ENCODE measurements at places on chromosomes 16 and 17.

DNA sequence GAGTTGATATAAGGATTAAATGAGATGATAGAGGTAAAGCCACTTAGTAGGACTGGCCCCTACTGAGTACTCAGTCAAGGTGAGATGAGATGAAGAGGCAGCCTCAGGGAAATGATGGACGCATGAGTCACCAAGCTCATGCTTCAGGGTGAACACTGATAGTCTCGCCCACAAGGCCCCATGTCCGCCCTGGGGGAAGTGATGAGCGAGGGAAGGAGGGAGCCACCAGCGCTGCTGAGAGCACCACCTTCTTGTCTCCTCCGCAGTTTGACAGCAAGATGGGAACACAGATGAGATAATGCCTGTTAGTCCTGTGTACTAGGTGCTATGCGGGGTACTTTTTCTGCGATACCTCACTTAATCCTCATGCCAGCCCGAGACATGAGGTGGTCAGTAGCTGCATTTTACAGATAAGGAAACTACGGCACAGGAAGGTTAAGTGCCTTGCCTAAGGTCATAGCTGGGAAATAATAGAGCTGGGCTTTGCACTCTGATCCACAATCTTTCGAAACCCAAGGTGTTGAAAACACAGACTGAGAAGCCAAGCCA lies 383.0 kb downstream of the CPPED1 start:
- no peak for DNase-seq
- H3K27me3 ChIP-seq = no peaks in the 10 kb centered on the region
- H3K4me3 ChIP-seq = no peak overlapping the region
- H3K36me3 ChIP-seq = no peaks in the 10 kb centered on the region
- no peak overlapping the region for H3K27ac ChIP-seq

DNA sequence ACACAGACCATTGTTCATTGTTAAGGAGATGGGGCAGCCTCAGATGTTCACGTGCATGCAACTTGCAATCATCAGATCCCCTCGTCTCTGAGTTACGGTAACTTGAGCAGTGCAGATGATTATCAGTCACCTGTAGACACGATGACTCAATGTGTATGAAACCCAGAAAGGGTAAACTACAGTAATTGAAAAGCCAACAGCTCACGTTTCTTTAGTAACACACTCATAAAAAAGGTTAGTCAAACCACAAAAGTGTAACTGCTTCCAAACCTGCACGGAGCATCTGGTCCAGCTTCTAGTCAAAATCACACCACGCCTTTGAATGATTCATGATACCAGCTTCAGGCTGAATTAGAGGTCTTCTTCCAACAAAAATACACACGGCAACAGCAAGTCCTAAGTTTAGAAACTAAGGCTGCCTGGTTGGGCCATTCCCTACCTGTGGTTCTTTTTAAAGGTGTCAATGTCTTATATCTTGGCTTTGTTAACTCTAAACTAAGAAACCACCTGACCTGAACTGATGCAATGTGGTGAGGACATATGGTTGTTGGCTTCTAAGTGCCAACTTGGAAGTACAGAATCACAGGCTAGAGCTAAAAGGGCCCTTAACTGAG lies 32.3 kb downstream of the GRB7 start:
- DNase-seq = peak; percentile 72
- H3K4me1 ChIP-seq = peaks cover 100% of the 10 kb centered on the region
- peaks cover 15% of the 10 kb centered on the region for H3K36me3 ChIP-seq

GRCh38 chr16:77435272-77435820 lies 512 bp upstream of the ADAMTS18 start:
- H3K27ac ChIP-seq = no peak overlapping the region
- H3K36me3 ChIP-seq = no peaks in the 10 kb centered on the region
- no peak overlapping the region for H3K4me3 ChIP-seq

GRCh38 chr16:5257462-5257861 lies 159.9 kb upstream of the EEF2KMT start:
- DNase-seq = no peak
- no peaks in the 10 kb centered on the region for H3K27me3 ChIP-seq
- no peak overlapping the region for H3K4me3 ChIP-seq
- no peaks in the 10 kb centered on the region for H3K36me3 ChIP-seq
- H3K4me1 ChIP-seq = no peaks in the 10 kb centered on the region
- no peak overlapping the region for H3K27ac ChIP-seq

GRCh38 chr17:80839511-80839941 lies 152.1 kb upstream of the CHMP6 start:
- H3K27ac ChIP-seq = no peak overlapping the region
- DNase-seq = no peak
- no peak overlapping the region for H3K4me3 ChIP-seq
- no peaks in the 10 kb centered on the region for H3K36me3 ChIP-seq
- H3K4me1 ChIP-seq = no peaks in the 10 kb centered on the region

- H3K27me3 ChIP-seq = no peaks in the 10 kb centered on the region
- no peak for DNase-seq
- no peak overlapping the region for H3K27ac ChIP-seq
- no peak overlapping the region for H3K4me3 ChIP-seq
Measured at GRCh38 chr17:21162394-21162775, 35.6 kb downstream of the DHRS7B start.

- no peak overlapping the region for H3K27ac ChIP-seq
- no peaks in the 10 kb centered on the region for H3K27me3 ChIP-seq
- peaks cover 76% of the 10 kb centered on the region for H3K36me3 ChIP-seq
- no peak for DNase-seq
- H3K4me3 ChIP-seq = no peak overlapping the region
- peaks cover 4% of the 10 kb centered on the region for H3K4me1 ChIP-seq
Measured at GRCh38 chr16:74304164-74304834, 7.7 kb downstream of the PSMD7 start.

DNA sequence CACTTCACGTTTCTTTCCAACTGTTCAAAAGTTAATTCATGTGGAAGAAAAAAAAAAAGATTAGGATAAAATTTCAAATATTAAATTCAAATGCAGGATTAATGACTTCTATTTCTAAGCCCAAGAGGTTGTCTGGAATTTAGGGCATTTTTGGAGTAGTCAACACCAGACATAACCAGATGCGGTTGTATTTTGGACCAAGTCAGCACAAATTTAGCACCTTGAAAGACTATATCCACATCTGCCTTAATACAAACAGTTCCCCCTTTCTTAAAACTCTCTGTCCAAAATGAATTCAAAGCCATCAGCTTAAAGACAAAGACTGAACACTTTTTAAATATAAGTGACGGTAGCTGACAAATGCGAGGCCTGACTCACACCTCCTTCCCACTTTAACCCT lies 282.9 kb downstream of the C16orf95 start:
- H3K4me1 ChIP-seq = no peaks in the 10 kb centered on the region
- H3K4me3 ChIP-seq = no peak overlapping the region
- no peak overlapping the region for H3K27ac ChIP-seq
- no peaks in the 10 kb centered on the region for H3K36me3 ChIP-seq

GRCh38 chr16:48129926-48130325 lies 25.9 kb downstream of the ABCC12 start:
- no peaks in the 10 kb centered on the region for H3K4me1 ChIP-seq
- H3K36me3 ChIP-seq = no peaks in the 10 kb centered on the region
- no peak overlapping the region for H3K4me3 ChIP-seq
- H3K27ac ChIP-seq = no peak overlapping the region

- H3K4me3 ChIP-seq = no peak overlapping the region
- no peak for DNase-seq
- no peaks in the 10 kb centered on the region for H3K27me3 ChIP-seq
- H3K36me3 ChIP-seq = no peaks in the 10 kb centered on the region
Measured at GRCh38 chr17:70308618-70309017, 139.3 kb downstream of the KCNJ2 start.

GRCh38 chr17:80092959-80093358 lies 8.4 kb upstream of the GAA start:
- H3K27ac ChIP-seq = no peak overlapping the region
- H3K36me3 ChIP-seq = no peaks in the 10 kb centered on the region
- H3K4me1 ChIP-seq = no peaks in the 10 kb centered on the region
- no peak overlapping the region for H3K4me3 ChIP-seq
- no peaks in the 10 kb centered on the region for H3K27me3 ChIP-seq

DNA sequence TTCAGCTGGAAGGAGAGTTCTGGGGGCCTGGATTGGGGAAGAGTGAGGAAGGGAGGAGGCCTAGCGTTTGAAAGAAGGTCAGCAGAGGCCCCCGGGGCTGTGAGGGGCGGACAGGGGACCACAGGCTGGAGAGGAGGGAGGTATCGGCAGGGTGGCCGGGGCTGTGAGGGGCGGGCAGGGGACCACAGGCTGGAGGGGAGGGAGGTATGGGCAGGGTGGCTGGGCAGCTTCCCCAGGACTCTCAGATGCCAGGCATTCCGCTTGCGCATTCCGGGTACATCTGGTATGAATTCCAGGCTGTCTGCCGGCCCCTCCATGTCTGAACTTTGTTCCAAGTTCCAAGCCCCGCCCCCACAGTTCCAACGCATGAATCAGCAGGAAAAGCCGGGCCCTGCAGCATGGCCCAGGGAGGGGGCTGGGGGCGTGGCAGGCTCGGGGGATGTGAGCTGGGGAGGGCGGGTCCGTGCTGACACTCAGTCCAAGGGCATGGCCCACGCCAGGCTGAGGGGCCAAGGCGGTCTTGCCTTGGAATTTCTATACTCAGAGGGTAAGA lies 4.3 kb upstream of the TLCD2 start:
- H3K27me3 ChIP-seq = no peaks in the 10 kb centered on the region
- H3K4me3 ChIP-seq = peak overlapping the region; percentile 39
- no peak for DNase-seq
- peaks cover 34% of the 10 kb centered on the region for H3K4me1 ChIP-seq

DNA sequence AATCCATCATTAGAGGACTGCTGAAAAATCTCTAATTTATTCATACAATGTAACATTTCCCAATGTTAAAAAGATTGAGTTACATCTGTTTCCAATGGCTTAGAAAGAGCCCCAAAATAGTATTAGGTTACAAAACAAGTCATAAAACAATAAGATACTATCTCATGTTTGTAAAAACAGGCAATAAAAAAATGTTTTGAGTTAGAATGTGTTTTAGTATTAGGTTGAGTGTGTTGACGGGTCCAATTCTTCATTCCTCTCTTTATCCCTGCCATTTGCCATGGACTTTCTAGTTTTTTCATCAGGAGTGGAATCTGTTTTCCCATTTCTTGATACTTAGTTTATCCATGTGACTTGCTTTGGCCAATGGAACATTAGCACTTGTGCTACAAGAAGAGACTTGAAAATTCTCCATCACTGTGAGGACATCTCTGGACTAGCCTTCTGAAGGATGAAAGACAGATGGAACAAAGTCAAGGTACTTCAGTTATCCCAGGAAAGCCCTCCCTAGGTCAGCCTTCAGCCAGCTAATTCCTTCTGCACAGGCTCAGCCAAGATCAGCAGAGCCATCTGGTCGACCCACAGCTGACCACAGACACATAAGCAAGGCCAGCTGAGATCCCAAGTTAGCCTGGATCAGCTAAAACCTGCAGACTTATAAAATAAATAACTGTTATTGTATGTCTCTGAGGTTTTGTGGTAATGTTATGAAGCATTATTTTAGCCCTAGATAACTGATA lies 83.3 kb downstream of the HS3ST3A1 start:
- H3K27me3 ChIP-seq = no peaks in the 10 kb centered on the region
- no peak overlapping the region for H3K4me3 ChIP-seq
- H3K4me1 ChIP-seq = no peaks in the 10 kb centered on the region

DNA sequence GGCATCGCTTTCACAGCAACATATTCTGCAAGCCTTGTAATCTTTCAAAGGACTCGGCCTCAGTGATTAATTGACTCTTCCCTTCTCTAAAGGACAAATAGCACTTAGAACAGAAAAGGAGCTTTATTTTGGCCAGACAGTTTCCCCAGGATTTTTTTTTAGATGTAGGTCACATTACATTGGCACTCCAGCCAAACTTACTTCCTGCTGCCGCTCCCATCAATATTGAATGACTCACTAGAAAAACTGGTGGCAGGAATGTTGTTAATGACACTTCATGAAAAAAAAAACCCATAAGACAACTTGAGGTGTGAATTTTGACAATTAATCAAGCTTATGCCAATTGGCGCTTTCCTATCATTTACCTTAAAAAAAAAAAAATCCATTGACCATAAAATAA lies 432.6 kb downstream of the TOX3 start:
- no peak for DNase-seq
- no peaks in the 10 kb centered on the region for H3K27me3 ChIP-seq
- H3K4me3 ChIP-seq = no peak overlapping the region
- H3K4me1 ChIP-seq = no peaks in the 10 kb centered on the region

GRCh38 chr17:68532826-68533225 lies 20.6 kb downstream of the PRKAR1A start:
- H3K27me3 ChIP-seq = no peaks in the 10 kb centered on the region
- H3K4me3 ChIP-seq = no peak overlapping the region
- peaks cover 53% of the 10 kb centered on the region for H3K36me3 ChIP-seq
- no peak for DNase-seq

GRCh38 chr17:8137645-8138373 lies 13.9 kb upstream of the HES7 start:
- no peaks in the 10 kb centered on the region for H3K27me3 ChIP-seq
- DNase-seq = no peak
- peaks cover 20% of the 10 kb centered on the region for H3K4me1 ChIP-seq
- H3K36me3 ChIP-seq = peaks cover 27% of the 10 kb centered on the region

GRCh38 chr16:23642246-23642774 lies 1.0 kb downstream of the DCTN5 start:
- peaks cover 6% of the 10 kb centered on the region for H3K36me3 ChIP-seq
- H3K27me3 ChIP-seq = no peaks in the 10 kb centered on the region
- H3K27ac ChIP-seq = peak overlapping the region; percentile 85
- peak overlapping the region; percentile 82 for H3K4me3 ChIP-seq
- no peak for DNase-seq

GRCh38 chr16:53892155-53892554 lies 188.2 kb downstream of the FTO start:
- H3K36me3 ChIP-seq = no peaks in the 10 kb centered on the region
- no peaks in the 10 kb centered on the region for H3K27me3 ChIP-seq
- no peaks in the 10 kb centered on the region for H3K4me1 ChIP-seq
- no peak overlapping the region for H3K27ac ChIP-seq
- no peak overlapping the region for H3K4me3 ChIP-seq

DNA sequence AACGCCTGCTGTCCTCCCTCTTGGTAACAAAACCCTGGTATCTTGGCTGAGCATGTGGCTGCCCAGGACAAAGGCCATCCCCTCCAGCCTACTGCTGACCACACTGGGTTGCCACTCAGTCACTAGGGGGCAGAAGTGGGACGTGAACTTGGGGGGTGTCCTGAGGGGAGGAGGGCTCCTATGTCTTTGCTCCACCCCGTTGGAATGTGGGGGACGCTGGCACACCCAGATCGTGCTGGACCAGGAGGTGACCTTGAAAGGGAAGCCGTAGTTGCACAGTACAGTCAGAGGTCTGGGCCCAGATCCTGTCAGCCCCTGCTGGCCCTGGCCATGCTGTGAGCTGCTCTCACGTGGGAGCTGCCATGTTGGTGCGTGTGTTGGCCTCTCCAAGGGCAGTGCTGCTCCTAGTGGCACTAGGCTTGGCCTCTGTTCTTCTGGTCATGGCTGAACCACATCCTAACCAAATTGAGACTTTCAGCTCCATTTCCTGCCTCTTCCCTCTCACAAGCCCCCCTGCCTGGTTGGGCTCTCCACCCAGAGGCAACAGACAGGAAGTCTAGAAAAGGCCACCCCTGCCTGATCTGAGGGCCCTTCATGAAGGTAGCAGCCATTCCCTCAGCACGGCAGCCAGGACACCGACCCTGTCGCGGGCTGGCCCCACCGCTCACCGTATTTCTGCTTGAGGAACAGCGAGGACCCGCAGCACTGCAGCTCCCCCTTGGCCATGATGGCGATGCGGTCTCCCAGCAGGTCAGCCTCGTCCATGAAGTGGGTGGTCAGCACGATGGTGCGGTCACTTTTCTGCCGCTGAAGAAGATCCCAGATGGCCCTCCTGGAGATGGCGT lies 29.0 kb upstream of the RNPS1 start:
- H3K36me3 ChIP-seq = no peaks in the 10 kb centered on the region
- no peak overlapping the region for H3K4me3 ChIP-seq
- no peak for DNase-seq
- no peak overlapping the region for H3K27ac ChIP-seq
- H3K4me1 ChIP-seq = no peaks in the 10 kb centered on the region
